NCI-H69 (cell line): ENCODE measurements at places on chromosomes 3 and 15.

GRCh38 chr15:52257734-52258062 lies 37.9 kb downstream of the MYO5C start:
- peak; percentile 53 for DNase-seq

DNA sequence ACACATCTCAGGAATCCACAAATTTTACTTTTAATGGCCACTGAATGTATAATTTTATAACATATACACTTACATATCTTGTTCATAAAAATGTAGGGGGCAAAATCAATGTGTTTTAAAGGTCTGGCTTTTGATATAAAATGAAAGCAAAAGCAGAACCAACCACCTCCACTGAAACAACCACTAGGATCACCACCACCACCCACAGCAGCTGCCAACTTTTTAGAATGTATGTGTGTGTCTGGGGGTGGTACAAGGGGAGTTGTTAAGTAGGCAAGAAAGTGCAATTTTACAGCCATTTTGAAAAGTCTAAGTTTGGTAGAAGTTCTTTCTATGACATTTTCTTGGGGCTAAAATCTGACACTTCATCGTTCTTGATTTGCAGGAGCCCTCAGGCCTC lies 44.0 kb downstream of the OTOL1 start:
- no peak for DNase-seq

DNA sequence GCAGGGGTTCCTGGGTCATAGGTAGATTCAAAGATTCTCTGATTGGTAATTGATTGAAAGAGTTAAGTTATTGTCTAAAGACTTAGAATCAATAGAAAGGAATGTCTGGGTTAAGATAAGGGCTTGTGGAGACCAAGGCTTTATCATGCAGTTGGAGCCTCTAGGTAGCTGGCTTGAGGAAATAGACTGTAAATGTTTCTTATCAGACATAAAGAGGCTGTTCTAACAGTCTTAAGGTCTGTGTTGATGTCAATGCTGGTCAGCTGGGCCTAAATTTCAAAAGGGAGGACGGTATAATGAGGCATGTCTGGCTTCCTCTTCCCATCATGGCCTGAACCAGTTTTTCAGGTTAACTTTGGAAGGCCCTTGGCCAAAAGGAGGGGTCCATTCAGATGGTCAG lies 48.9 kb downstream of the GASK1A start:
- DNase-seq: no peak

GRCh38 chr3:172138792-172139507 lies 99.6 kb downstream of the FNDC3B start:
- DNase-seq: peak; percentile 57

DNA sequence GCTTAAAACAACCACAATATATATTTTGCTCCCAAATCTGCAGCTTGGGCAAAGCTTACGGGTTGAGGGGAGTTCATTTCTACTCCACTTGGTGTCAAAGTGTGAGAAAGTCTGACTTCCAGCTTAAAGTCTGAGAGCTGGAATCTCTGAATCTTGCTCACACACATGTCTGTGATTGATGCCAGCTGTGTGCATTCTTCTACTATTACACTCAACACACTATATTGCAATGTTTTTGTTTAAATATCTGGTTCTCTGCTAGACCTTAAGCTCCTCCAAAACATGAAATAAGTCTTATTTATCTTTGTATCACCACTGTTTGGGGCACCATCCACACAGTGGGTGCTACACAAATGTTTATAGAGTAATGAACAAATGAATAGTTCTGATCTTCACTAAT lies 36.7 kb upstream of the SECISBP2L start:
- DNase-seq: no peak

GRCh38 chr15:42156243-42156922 lies at the start of gene PLA2G4F:
PLA2G4F (minus strand) TSS chr15:42156636; CDS start chr15:42156549, 87 bp downstream.
- DNase-seq: peak; percentile 40

GRCh38 chr3:170760174-170760526 lies 109.8 kb downstream of the RPL22L1 start:
- no peak for DNase-seq

DNA sequence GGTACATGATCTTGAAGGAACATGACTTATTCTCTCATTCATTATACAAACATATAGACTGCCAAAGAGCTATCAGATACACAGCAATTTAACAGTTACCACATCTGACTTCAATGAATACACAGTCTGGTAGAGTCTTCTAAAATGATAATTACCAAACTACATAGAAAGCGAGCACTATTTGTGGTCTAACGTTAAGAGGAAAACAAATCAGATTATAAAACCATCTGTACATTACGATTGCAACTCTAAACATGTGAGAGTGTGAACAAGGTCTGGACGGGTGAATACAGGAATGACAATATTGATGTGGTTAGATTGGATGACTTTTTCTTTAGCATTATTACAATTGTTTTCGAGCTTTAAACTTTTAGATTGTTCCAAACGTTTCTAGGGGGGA lies 16.3 kb downstream of the CX3CR1 start:
- DNase-seq: no peak

- DNase-seq: no peak
These were observed 62.1 kb downstream of the NR2F2 start for GRCh38 chr15:96392380-96393208.

- no peak for DNase-seq
These were observed 30.0 kb upstream of the TRAK1 start for GRCh38 chr3:42061025-42061712.

GRCh38 chr15:31263751-31264558 lies 62.7 kb upstream of the KLF13 start:
- peak; percentile 95 for DNase-seq

GRCh38 chr15:74421302-74422245 lies 12.2 kb downstream of the SEMA7A start:
- no peak for DNase-seq

- DNase-seq: no peak
These were observed 116.7 kb downstream of the WDR76 start for GRCh38 chr15:43943511-43943910.

GRCh38 chr3:190384309-190384756 lies 3.6 kb upstream of the CLDN16 start:
- DNase-seq: peak; percentile 32

DNA sequence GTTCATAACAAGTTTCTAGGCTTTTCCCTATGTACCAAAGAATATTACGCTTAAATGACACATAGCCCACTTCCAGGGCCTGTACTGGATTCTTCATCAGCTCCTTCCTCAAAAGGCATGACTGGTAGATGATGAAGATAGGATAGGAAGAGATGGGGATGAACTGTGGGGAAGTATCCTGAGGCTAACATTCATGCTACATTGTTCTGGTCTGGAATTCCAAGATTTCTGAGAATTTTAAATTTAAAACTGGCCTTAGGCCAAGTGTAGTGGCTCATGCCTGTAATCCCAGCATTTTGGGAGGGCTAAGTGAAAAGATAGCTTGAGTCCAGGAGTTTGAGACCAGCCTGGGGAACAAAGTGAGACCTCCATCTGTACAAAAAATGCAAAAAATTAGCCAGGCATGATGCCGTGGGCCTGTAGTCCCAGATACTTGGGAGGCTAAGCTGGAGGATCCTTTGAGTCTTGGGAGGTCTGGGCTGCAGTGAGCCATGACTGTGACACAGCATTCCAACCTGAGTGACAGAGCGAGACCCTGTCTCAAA lies 160.1 kb upstream of the PLAAT1 start:
- DNase-seq: no peak

DNA sequence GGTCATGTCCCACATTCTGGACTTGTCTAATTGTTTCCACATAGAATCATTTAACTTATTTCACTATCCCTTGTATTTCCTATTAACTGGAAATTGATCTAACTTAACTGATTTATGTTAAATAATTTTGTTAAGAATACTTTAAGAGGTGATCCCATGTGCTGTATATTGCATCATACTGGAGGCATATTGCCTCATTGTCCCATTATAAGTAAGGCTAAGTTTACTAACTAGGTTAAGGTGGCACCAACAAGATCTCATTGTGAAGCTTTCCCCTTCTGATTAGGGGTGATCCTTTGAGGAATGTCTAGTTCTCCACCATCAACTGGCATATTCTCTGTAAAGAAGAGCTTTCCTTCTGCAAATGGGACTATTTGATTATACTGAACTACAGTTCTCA lies 24.4 kb downstream of the MAP1A start:
- no peak for DNase-seq

DNA sequence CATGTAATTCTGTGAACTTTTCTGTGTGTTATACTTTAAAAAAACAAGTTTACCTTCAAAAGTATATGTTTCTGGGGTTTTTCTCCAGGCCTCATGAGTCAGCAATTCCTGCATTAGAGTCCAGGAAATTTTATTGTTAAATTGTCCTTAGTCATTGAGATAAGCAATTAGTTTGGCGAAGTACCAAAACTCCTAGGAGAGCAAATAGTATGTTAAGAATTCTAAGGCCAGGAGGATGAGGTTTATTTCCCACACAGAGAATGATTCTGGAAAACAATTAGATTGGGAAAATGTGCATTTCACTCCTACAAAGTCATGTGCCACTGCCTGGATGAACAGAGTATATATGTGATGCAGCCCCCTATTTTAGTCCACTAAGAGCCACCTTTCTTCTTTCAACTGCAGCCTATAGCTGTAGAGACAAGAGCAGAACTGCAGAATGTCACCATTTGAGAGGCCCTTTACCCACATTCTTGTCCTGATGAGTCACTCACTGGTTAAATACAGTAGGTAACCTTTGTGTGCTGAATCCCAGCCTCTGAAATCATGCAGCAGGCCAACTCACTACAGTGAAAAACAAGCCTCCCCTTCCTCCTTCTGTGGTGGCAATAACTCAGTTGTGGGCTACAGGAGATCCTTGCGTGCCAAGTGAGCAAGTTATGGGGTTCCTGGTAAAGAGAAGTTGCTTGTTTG lies 452.8 kb upstream of the THBS1 start:
- DNase-seq: peak; percentile 60

- DNase-seq: no peak
These were observed 62.0 kb downstream of the LEO1 start for GRCh38 chr15:51909584-51909983.

- no peak for DNase-seq
These were observed 93.7 kb downstream of the ABI3BP start for GRCh38 chr3:100899440-100900091.

DNA sequence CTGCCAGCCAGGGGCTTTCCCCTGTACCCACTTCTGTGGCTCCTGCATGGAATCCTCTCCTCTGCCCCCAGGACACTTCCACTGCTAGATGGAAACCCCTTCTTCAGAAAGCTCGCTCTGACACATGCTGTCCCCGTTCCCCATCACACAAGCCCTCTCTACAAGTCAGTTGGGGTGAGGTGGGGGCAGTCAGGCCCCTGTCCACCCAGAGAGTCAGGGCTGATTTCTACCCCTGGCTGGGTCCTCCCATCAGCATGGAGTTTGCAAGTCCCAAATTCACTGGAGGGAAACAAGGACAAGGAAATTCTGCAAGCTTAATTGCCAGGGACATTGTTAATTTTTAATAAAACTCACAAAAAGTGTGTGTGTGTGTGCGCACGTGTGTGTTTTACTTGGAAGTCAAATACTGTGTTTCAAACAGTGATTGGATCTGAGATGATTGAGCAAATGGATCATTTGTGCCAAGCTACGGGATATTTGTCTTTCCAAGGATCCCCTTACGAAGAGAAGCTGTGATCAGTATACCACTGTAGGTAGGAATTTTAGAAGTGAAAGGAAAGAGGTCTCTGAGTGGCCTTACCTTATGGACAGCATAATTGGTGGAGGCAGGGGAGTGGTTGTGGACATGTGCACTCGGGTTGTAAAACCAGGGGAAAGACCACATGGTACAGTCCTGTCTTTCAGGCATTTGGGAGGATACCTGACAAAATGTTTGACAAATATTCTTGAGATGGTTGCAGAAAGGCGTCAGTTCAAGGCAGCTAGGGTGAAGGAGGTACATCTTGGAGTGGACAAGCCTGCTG lies 1.5 kb upstream of the AMOTL2 start:
- DNase-seq: no peak

- no peak for DNase-seq
These were observed 3.0 kb upstream of the ATOSA start for GRCh38 chr15:52682200-52682599.

DNA sequence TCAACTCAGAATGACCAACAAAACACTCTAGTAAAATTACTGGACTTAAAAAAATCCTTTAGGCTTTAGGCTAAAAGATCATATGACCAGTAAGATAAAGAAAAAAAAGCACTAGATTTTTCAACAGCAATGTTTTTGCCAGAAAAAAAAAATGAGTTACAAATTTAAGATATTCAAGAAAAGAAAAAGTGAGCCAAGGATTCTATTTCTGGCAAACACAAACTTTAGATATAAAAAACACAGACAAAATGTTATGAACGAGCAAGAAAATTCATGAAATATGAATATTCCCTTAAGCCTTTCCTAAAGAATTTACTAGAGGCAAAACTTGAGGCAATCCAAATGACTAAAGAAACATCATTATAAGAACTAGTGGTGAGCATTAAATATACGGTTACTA lies 8.6 kb downstream of the GOLGB1 start:
- no peak for DNase-seq

DNA sequence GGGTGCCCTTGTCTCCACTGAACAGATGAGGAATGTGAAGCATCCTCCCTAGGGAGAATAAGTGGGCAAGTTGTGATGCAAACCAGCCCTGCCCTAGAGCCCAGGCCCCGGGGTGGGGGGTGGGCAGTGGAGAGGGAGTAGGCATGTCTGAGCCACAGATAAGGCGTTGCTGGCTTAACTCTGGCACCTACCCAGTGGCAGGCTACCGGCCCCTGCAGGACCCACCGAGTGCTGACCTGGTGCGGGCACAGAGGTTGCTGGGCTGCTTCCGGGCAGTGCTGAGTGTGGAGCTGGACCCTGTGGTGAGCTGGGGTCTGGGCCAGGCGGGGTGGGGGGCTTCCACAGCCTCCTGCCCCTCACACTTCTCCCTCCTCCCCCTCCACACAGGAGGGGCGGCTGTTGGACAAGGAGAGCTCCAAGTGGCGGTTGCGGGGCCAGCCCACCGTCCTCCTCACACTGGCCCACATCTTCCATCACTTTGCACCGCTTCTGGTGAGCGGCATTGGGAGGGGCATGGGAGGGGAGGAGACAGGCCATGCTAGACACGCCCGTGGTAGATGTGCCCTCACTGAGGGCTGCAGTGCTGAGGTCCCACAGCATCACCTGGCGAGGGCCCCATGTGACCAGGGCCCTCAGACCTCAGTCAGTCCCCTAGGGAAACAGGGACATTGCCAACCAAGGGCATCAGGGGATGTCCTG lies 10.1 kb downstream of the RNF123 start:
- DNase-seq: no peak

- DNase-seq: peak; percentile 46
These were observed 26.5 kb upstream of the PLOD2 start for GRCh38 chr3:146187334-146187950.

GRCh38 chr3:197580253-197580691 lies 24.5 kb upstream of the BDH1 start:
- no peak for DNase-seq

GRCh38 chr15:97096303-97096835 lies 765.9 kb downstream of the NR2F2 start:
- no peak for DNase-seq

- no peak for DNase-seq
These were observed 64.3 kb downstream of the MGLL start for GRCh38 chr3:127758013-127758412.

- no peak for DNase-seq
These were observed 57.5 kb upstream of the TRPM1 start for GRCh38 chr15:31158858-31159569.

GRCh38 chr3:47096959-47097358 lies 67.0 kb downstream of the SETD2 start:
- DNase-seq: no peak
